ENCODE measurements at places on chromosomes 2 and 18. TPM values are rescaled to one million over a fixed set of nuclear protein-coding genes. Genes with fewer than 3 reads are reported as not detected.

DNA sequence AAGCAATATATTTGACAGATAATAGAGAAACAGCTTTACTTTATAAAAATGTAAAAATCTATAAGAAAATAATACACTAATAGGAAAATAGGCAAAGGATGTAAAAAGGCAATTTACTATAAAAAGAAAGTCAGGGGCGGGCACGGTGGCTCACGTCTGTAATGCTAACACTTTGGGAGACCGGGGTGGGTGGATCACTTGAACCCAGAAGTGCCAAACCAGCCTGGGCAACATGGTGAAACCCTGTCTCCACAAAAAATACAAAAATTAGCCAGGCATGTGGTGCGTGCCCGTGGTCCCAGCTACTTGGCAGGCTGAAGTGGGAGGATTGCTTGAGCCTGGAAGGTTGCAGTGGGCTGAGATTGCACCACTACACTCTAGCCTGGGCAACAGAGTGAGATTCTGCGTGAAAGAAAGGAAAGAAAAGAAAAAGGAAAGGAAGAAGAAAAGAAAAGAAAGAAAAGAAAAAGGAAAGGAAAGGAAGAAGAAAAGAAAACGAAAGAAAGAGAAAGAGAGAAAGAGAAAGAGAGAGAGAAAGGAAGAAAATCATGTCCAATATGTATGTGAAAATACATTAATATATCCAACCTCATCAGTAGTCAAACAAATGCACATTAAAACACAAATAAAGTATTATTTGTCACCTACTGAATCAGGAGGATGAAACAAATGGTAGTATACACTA is 65.1 kb downstream of the ADD2 start:
- no peak for DNase-seq

GRCh38 chr18:3603421-3604234 is 153.7 kb downstream of the TGIF1 start:
- DNase-seq = no peak

DNA sequence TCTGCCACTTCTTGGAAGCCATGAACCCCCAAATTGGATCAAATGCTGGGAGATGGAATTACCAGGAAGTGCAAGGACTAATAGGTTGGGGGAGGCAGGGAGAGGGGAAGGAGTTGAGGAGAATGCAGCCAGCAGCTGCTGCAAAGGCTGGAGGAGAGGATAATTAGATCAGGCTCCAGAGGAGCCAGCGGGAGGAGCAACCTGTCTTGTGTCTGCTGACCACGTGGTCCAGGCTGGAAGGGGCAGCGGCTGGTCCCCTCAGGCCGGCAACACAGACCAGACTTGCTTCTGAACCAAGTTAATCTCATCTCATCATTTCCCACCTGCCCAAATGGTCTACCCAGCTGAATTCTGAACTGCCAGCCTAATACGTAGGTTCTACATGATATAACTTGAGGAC is 68.3 kb downstream of the MRO start:
- DNase-seq = no peak

DNA sequence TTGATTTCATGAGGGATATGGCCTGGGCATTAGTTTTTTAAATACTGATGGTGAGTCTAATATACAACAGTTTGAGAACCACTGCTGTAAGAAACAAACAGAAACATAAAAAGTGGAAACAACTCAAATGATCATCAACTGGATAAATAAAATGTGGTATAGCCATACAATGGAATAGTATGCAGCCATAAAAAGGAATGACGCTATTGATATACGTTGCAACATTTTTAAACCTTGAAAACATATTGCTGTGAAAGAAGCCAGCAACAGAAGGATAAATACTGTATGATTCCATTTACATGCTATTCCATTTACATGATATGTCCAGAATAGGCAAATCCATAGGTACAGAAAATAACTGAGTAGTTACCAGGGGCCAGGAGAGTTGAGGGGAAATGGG is 6.5 kb downstream of the NFE2L2 start:
- no peak for DNase-seq

- DNase-seq = no peak
Observed at GRCh38 chr2:235638541-235639427, 144.9 kb downstream of the AGAP1 start.

Gene GPR155
- 16.3 TPM for total RNA-seq

DNA sequence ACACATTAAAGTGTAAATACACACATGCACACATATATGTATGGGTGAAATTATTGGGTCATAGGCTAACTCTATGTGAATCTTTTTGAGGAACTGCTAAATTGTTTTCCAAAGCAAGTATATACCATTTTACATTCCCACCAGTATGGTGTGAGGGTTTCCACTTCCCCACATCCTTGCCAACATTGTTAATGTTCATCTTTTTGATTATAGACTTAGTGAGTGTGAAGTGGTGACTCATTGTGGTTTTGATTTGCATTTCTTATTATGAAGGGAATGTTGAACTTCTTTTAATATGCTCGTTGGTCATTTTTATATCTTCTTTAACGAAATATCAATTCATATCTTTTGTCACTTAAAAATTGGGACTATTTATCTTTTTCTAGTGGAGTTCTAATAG is 181.8 kb upstream of the GCFC2 start:
- no peak for DNase-seq

Gene PRSS56
- total RNA-seq = not detected

Gene FAM110C
- total RNA-seq = 3.3 TPM

Gene TMEM169
- total RNA-seq = 0.25 TPM

- no peak for DNase-seq
Observed at GRCh38 chr2:100522430-100522829, 40.4 kb upstream of the PDCL3 start.

- no peak for DNase-seq
Observed at GRCh38 chr18:7514796-7515440, 52.2 kb upstream of the PTPRM start.

- no peak for DNase-seq
Observed at GRCh38 chr2:25132299-25132635, 36.1 kb downstream of the POMC start.

DNA sequence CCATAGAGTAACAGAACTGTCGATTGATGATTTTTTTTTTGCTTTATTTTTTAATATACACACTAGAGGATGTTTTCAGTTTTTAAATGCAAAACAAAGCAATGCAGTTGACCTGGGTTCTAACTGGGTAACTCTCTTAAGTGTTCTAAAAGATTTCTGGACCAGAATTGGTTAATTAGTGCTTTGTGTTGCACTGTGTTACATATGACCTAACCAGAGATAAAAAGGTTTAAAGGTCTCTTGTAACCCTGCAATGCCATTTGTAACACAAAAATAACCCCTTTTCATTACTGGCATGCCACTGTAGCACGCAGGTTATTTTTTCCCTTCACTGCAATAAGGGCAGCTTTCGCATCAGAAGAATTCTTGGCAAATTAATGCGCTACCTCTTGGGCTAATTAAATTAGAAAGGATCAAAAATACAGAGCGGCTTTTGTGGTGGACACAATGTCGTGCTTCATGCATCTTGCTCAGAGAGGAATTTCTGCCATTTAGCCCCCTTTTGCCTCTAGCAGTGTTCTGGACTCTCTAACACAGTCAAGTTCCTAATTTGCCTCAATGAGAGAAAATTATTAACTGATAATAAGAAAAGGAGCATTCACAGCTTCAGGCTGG is 250.8 kb upstream of the ZEB2 start:
- DNase-seq = no peak

Gene POTEC
- total RNA-seq = not detected

- DNase-seq = no peak
Observed at GRCh38 chr2:136305517-136306192, 187.7 kb upstream of the CXCR4 start.

Gene HOXD1
- total RNA-seq = not detected

DNA sequence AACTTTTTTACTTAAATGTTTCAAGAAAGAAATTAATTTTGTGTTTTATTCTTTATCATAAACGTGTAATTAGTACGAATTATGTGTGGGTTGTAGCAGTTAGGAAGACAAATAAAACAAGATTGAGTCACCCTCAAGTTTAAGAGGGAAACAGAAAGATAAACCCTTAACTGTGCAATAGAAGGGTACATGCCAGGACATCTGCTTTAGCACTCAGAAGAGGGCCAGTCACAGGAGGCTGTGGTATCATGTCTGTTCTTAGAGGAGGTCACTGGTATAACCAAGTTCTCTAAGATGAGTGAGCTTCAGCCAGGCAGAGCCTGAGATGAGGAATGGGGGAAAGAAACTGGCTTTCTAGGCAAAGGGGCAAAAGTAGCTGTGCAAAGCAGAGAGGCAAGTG is 42.4 kb upstream of the GRHL1 start:
- DNase-seq = no peak

Gene MROH2A
- total RNA-seq = not detected

Gene TRIM43
- not detected for total RNA-seq

GRCh38 chr2:46748121-46748520 is 167.5 kb downstream of the MCFD2 start:
- DNase-seq = no peak

GRCh38 chr2:111116843-111117597 is 3.7 kb upstream of the BCL2L11 start:
- DNase-seq = peak; percentile 67

Gene INHBB
- total RNA-seq = 3.2 TPM

Data from left ventricle myocardium inferior (tissue), 1 donor.